Body of pancreas (tissue), 4 donors: ENCODE measurements at places on chromosomes 1 and 21. TPM values are rescaled to one million over a fixed set of nuclear protein-coding genes. Genes with fewer than 3 reads are reported as not detected.

DNA sequence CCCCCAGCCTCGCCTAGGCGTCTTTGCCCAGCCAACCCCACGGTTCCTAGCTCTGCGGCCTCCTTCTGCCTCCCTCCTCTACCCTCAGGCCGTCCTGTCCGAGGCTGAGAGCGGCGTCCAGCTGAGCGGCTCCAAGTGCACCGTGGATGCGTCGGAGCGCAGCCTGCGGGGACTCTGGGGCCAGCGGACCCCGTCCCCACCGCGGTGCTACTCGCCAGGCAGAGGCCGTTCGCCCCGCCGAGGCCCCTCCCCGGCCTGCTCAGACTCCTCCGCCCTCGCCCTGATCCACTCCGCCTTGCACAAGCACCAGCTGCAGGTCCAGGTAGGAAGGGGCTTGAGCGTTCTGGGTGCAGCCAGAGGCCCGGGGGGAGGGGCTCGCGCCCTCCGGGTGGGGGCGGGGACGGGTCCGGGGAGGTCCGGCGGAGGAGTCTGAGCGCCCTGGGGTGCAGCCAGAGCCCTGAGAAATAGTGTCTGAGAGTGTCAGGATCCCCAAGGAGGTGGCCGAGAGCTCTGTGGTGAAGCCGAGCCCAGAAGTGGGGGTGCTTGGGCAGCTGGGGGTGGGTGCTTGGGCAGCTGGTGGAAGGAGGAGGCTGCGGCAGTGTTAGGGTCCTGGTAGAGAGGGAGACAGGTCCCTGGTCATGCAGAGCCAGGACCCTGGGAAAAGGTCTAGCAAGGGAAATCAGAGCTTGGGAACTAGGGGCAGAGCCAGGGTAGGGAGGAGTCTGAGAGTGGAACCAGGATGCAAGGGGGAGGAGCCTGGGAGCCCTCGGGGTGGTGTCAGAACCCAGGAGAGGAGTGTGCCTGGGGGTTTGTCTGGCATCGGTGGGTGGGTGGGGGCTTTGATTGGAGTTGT lies 3.2 kb upstream of the NBPF3 start:
- peak; percentile 33 for DNase-seq

DNA sequence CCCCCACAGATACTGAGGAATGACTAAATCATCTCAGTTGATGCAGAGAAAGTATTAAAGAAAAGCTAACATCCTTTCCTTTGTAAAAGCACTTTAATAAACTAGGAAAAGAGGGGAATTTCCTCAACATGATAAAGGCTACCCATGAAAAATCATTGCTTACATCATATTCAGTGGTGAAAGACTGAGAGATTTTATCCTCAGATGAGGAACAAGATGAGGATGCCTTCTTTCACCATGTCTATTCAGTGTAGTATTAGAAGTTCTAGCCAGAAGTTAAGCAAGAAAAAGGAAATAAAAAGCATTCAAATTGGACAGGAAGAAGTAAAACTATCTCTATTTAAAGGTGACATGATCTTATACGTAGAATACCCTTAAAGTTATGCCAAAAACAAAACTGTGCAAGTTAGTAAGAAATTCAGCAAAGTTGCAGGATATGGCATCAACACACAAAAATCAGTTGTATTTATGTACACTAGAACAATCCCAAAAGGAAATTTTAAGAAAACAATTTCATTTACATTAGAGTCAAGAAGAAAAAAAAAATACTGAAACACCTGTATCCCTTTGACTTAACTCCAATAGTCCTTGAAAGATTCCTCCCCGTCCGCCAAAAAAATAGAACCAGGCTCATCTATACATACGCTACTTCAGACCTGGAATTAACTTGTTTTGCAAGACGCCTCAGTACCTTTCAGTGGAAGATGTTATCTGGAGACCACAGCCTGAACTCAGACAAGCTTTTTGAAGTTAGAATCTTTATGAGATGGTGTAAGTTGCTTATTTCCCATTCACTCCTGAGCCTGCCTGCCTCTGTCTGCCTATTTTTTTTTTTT lies 17.5 kb downstream of the ZMYM4 start:
- no peak for DNase-seq

GRCh38 chr1:8866173-8866791 lies 12.2 kb downstream of the ENO1 start:
- no peak for DNase-seq

Gene DNASE2B
- not detected for total RNA-seq

DNA sequence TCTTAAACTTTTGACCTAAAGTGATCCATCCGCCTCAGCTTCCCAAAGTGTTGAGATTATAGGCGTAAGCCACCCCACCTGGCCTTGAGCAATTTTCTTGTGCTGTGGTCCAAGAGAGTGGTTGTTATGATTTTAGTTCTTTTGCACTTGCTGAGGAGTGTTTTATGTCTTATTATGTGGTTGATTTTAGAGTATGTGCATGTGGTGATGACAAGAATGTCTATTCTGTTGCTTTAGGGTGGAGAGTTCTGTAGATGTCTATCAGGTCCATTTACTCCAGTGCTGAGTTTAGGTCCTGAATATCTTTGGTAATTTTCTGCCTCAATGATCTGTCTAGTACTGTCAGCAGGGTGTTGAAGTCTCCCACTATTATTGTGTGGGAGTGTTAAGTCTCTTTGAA lies 11.2 kb upstream of the S100B start:
- DNase-seq = no peak

GRCh38 chr1:152107984-152108881 lies 7.0 kb downstream of the TCHH start:
- peak; percentile 12 for DNase-seq

DNA sequence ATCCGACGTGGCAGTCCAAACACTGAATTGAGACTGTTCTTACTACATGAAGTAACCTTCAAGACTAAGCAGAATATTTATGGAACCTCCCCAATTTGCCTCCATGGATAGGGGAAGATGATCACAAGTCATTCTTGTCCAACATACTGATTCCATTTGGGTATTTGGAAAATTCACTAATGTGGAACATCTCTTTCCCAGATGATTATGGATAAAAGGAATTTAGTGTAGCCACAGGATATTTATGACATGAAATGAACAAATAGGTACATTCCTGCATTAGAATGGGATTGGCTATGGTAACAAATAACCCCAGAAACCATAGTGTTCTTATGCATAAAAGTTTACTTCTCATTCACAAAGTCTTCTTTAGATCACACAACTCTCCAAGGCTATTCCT lies 40.2 kb upstream of the SGIP1 start:
- no peak for DNase-seq

Gene LORICRIN
- total RNA-seq = not detected

Gene FNDC5
- not detected for total RNA-seq

Gene CHRNB2
- total RNA-seq = 0.52 TPM

Gene COL8A2
- total RNA-seq = 1.3 TPM

DNA sequence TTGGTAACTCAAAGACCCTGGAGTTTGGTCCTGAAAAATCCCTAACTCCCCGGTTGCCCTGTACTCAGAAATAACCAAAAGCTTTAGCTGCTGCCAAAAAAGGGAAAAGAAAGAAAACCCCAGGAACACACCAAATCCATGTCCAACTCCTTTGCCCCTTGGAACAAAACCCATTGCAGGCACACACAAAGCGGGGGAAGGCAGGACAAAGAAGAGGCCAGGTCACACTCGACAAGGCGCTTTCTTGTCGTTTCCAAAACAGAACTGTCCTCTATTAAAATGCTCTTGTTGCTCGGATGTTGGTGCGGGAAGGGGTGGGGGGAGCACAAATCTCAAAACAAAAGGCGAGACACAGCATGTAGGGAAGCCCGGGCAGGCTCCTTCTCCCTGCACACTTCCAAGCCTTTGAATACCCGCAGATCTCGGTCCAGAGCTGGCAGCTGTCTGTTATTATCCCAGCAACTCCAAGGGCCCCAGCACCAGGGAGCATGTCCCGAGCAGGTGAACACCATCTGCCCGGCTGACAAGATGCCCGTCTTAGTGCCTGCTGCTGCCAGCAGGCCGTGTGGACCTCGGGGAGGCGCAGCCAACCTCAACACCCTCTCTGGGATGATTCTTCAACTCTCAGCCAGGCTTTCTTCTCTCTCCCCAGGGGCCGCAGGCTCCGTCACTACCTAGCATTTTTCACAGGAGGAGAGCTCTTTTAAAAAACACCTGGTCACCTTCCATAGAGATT lies 96.4 kb downstream of the SSBP3 start:
- no peak for DNase-seq

DNA sequence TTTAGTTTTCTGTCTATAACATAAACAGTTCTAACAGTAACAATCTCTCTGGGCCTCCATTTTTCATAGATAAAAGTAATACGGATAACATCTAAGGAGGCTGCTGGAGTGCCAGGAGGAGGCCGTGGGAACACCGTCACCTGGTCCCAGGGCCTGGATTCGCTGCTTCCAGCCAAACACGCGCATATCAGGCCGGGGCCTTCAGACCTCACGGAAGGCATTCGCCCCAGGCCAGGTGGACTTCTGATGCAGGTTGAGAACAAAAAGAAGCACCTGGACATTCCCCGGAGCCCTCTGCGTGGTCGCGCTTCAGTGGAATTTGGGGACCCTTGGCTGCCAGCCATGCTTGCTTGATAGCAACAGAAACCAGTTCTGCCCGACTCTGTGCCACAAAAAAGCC lies 113.1 kb upstream of the GUCA2B start:
- DNase-seq = peak; percentile 92

- no peak for DNase-seq
Measured at GRCh38 chr1:172417557-172417956, 2.9 kb upstream of the C1orf105 start.

GRCh38 chr1:31981972-31982371 lies 31.7 kb upstream of the KHDRBS1 start:
- no peak for DNase-seq

Gene PACC1
- total RNA-seq = 4.2 TPM

Gene F5
- 0.33 TPM for total RNA-seq

Gene UTS2
- not detected for total RNA-seq

DNA sequence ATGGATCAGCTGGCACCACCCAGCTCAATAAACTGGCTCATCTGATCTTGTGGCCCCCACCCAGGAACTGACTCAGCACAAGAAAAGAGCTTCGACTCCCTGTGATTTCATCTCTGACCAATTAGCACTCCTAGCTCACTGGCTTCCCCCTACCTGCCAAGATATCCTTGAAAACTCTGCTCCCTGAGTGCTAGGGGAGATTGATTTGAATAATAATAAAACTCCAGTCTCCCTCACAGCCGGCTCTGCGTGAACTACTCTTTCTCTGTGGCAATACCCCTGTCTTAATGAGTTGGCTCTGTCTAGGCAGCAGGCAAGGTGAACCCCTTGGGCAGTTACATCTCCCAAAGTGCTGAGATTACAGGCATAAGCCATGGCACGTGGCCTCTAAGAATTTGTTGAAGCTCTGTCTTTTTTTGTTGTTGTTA lies 11.8 kb upstream of the RHBDL2 start:
- DNase-seq = no peak

Gene COL9A2
- 59.1 TPM for total RNA-seq

GRCh38 chr1:225519166-225519863 lies 91.5 kb upstream of the LBR start:
- no peak for DNase-seq

Gene TNFRSF4
- total RNA-seq = 0.99 TPM

DNA sequence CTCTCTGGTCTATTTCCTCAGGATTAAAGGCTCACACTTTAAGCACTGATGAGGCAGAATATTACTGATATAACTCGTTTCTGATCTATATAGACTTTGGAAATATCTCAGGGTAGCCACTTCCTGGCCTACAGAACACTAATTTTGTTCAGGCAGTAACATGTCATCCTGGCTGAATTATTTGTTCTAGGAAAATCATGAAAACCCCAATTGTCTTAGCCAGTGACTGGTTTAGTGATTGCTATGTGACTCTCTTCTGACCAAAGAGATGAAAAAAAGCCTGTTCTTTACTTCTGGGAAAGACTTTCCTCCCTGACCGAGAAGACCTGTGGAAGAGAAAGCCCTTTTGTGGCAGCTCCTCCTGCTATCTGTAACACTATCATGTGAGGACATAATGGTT lies 453.7 kb downstream of the SETD4 start:
- DNase-seq = no peak

DNA sequence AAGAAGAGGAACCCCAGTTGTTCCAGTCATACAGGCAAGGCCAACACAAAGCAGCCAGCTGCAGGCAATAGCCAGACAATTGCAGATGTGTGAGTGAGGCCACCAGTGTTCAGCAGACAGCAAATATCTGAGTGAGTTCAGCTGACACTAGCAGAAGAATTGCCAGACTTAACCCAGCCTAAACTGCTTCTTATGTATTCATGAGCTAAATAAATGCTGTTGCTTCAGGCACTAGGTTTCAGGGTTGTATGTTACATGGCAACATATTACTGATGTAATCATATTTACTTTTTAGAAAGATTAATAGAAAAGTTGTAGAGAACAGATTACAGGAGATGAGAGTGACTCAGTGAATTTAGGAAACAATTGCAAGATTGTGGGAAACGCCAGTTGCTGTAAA lies 129.8 kb upstream of the CHODL start:
- DNase-seq = no peak

GRCh38 chr1:157691285-157691920 lies 9.2 kb downstream of the FCRL3 start:
- DNase-seq = no peak

DNA sequence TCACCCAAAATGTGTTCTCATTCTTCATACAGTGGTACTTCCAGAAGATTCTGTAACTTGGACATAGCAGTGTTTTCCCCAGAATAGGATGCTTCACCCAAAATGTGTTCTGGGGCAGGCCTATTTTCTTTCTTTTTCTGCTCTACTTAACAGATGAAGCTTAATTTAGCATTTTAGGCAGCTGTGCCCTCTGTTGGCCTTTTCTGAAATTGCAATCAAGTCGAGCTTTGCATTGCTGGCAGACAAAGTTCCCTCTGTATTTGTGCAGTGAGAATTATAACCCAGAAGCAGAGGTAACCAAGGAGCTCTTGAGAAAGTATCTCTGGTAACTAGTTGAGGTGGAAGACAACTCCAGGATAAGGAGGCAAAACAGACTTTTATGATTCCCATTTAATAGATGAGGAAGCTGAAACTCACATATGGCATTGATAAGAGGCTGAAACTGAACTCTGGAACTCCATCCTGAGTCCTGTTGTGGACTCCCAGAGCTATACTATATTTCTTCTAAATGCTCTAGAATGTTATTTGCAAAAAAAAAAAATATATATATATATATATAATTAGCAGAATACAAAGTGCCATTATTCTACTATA lies 50.3 kb upstream of the L1TD1 start:
- DNase-seq = peak; percentile 38

- DNase-seq = no peak
Measured at GRCh38 chr1:227415115-227415790, 97.0 kb upstream of the CDC42BPA start.

Gene SLAMF6
- 0.99 TPM for total RNA-seq

Gene INAVA
- 30.7 TPM for total RNA-seq

- no peak for DNase-seq
Measured at GRCh38 chr21:25895565-25896205, 160.9 kb downstream of the GABPA start.

Gene SPATA46
- not detected for total RNA-seq

DNA sequence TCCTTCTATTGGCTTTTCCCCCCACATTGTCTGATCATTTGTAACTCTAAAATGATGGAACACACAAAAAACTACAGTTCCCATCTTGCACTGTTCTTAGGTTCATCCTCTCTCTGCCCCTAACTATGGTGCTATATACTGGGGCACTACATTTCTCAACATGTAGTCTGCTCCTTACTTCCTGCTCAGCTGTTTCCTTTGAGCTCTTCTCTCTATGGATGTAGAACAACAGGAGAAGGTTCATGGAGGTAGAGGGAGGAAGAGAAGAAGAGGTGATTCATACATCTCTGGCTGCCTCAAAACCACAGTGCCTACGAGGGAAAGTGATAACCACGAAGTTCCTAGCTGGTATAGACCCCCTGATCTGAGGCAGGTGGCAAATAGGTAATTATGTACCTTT lies 7.0 kb upstream of the C1orf146 start:
- DNase-seq = no peak

Gene SLC44A3
- total RNA-seq = 32.9 TPM
